ENCODE measurements at places on chromosomes 6 and 20.

- peak; percentile 9 for DNase-seq
Observed at GRCh38 chr6:131062241-131063027, 611 bp downstream of the EPB41L2 start.

DNA sequence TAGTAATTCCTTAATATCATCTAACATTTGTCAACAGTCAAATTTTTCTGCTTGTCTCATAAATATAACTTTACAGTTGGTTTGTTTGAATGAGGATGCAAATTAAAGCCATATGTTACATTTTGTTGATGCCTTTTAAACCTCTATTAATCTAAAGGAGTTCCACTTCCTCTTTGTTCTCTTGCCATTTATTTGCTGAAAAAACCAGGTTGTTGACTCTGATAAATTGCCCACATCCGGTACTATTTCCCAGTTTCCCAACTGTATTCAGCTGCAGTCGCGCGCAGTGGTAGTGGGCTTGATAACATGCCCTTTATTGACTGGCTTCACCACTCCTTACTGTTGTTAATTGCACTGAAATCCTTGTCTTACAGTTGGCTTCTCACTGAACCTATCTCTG lies 32.8 kb upstream of the SIRPB2 start:
- DNase-seq = no peak

- DNase-seq = no peak
Observed at GRCh38 chr20:57683287-57683686, 26.5 kb downstream of the PMEPA1 start.

- no peak for DNase-seq
Observed at GRCh38 chr20:13625304-13625979, 13.3 kb downstream of the TASP1 start.

DNA sequence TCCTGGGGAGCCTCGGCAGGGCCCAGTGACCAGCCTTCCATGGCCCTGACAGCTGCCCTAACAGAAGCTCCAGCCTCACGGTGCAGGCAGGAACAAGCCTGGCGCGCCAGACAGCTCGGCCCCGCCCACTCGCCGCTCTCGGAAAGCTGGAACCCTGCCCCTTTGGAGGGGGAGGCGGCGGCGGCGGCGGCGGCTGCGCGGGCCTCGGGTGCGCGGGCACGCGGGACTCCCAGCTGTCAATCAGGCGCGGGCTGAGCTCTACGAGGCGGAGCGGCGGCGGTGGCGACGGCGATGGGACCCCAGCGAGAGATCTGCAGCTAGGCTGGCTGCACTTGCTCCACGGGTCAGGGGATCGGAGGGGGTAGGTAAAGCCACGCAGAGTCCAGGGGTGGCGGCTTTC lies at the start of gene NRSN1:
Gene NRSN1 (plus strand): TSS at position 236 of the 400 bp plus-strand sequence. CDS start 8,113 bp downstream, outside the sequence.
- DNase-seq = peak; percentile 9

- DNase-seq = no peak
Observed at GRCh38 chr20:10497283-10497682, 62.2 kb downstream of the SLX4IP start.

GRCh38 chr6:51644426-51644825 lies 443.0 kb downstream of the PKHD1 start:
- no peak for DNase-seq

- no peak for DNase-seq
Observed at GRCh38 chr6:169388395-169389166, 134.9 kb upstream of the THBS2 start.

DNA sequence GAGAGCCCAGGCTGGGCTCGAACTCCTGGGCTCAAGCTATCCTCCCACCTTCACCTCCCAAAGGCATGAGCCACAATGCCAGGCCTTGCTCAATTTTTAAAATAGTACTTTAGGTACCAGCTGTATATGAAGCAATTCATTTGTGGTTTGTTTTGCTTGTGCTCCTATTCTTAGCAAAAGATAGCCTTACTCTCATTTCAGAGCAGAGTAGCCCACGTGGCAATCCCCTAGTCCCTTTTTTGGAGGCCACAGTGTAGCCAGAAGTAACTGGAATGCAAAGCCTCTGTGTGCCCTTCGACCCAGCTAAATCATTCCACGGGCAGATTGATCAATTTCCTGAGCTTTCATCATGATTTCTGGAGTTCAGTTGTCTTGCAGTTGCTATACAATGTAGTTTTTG lies 372.2 kb downstream of the NRN1 start:
- DNase-seq = no peak

DNA sequence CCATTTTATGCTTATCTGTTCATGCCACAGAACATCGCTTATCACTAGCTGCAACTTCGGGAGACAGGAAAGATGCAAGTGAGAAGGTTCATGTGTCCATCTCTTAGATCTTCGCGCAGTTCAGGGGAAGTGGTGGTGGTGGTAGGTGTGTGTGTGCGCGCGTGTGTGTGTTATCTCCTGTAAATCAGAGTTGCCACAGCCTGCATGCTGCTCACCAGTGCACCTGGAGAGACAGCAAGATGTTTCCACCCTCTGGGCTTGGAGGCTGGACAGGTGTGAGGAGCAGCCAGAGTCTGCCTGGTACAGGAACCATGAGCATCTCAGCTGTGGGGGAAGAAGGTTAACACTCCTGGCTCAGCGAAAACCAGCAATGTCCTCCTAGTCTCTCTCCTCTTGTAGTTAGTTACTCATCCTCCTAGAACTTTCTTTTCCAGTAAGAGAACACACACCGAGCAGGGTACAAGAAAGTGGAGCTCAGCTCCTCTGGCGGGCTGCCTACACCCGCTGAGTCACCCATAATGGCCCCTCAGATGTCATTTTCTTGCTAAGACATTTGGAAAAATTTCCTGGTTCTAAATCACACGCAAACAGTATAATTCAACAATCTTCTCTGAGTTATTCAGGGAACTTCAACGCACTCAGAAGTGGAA lies 5.1 kb upstream of the TUBB1 start:
- no peak for DNase-seq

GRCh38 chr6:41545247-41545702 lies 906 bp upstream of the FOXP4 start:
- no peak for DNase-seq

- DNase-seq = no peak
Observed at GRCh38 chr6:13872681-13873080, 52.1 kb upstream of the RNF182 start.

GRCh38 chr6:906920-907319 lies 214.0 kb upstream of the EXOC2 start:
- DNase-seq = no peak

GRCh38 chr6:137755284-137755683 lies 111.8 kb upstream of the TNFAIP3 start:
- DNase-seq = no peak

- DNase-seq = no peak
Observed at GRCh38 chr20:46084805-46085178, 5.0 kb downstream of the NCOA5 start.

GRCh38 chr20:3164763-3165410 lies 5.2 kb upstream of the FASTKD5 start:
- DNase-seq = no peak

GRCh38 chr6:7143476-7143974 lies 35.8 kb downstream of the RREB1 start:
- DNase-seq = no peak

- no peak for DNase-seq
Observed at GRCh38 chr6:84979541-84979940, 215.1 kb upstream of the TBX18 start.

- DNase-seq = no peak
Observed at GRCh38 chr20:15836634-15837033, 736.6 kb downstream of the KIF16B start.

DNA sequence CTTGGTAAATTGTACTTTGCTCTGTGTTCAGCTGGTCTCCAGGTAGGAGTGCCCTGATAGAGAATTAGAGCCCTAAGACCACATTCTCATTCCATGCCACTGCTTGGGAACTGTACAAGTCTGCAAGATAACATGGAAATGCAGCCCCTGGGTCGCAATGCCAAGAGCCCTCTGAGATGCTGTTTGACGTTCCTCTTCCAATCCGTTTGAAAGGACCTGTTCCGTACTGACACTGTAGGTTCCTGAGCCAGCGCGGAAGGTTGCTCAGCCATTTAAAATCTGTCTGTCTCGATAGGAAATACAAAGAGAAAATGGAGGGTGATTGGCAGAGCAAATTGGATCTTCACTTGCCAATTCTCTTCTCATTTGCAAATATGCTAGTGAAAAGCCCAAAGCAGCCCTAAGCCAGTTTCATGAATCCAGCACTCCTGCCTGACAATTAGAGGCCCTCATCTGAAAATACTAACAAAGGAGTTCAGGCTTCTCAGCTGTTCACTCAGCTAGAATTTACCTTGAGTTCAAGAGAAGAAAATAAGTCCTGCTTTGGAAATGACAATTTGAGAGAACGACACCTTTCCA lies 100.6 kb upstream of the AFDN start:
- no peak for DNase-seq

- no peak for DNase-seq
Observed at GRCh38 chr6:41767112-41767833, 12.4 kb downstream of the FRS3 start.

GRCh38 chr6:144408161-144408560 lies 123.0 kb downstream of the UTRN start:
- no peak for DNase-seq

DNA sequence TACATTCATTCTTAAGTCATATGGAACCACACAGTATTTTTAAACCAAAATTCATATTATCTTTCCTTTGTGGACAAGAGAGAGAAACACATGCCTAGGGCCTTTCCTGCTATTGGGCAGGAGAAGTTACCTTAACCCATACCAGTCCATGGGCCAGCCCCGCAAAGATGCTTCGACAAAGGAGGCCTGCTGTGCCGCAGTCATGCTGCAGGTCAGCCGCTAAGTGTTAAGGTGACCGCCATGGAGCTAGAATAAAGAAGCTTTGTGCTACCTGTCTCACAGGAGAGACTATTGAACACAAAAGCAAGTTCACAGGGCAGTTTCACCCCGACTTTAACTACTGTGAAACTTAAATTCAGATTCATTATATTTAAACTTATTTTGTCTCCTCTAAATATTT lies 62.3 kb upstream of the TMEM181 start:
- DNase-seq = no peak

- no peak for DNase-seq
Observed at GRCh38 chr20:31821427-31821826, 2.3 kb downstream of the MYLK2 start.

GRCh38 chr6:142551274-142551811 lies 249.5 kb downstream of the ADGRG6 start:
- DNase-seq = peak; percentile 52

Data from activated CD4-positive, alpha-beta T cell treated with anti-CD3 and anti-CD28 coated beads, Interleukin-2, amount 50 U/mL, for 48 hours (primary cell).